ENCODE measurements at places on chromosomes 3 and 15.

- DNase-seq, result no peak
These were observed 1099.5 kb downstream of the ROBO1 start for GRCh38 chr3:78668302-78668701.

DNA sequence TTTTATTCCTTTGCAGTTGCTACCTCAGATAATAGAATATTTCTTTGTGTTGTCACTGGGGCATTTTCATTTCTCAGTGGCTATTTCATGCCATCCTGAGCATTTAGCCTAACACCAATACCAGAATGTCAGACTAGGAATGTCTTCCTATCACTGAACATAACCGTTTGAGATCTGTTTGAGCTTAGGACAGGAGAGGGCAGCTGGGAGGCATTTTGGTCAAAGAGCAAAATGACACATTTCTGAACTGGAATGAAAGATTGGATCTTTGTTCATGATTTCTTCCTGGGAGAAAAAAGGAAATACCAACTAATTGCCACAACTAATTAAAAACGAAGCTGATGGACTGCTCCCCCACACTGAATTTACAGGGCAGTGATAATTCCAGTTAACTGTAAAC, 921.3 kb upstream of the NR2F2 start:
- no peak for DNase-seq

DNA sequence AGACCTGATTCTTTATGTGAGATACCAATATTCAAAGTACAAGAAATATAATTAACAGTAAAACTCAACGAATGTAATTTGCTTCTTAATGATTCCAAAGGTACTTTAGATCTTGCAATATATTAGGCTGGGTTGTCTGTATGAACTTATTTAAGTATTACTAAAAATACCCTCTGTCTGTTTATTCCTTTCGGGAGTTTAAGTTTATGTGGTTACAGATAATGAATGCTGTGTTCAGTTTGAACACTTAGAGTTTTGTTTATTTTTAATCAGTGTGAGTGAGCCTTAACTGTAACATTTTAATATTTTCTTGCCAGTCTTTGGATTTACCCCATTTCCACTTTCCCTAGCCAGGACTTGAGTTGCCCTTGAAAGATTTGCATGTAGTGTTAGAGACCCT, 3.5 kb downstream of the PDE8A start:
- DNase-seq, result no peak

GRCh38 chr3:10440684-10441083, 64.7 kb downstream of the ATP2B2 start:
- DNase-seq, result no peak

GRCh38 chr3:162632672-162633071, 1136.1 kb downstream of the OTOL1 start:
- DNase-seq, result no peak

DNA sequence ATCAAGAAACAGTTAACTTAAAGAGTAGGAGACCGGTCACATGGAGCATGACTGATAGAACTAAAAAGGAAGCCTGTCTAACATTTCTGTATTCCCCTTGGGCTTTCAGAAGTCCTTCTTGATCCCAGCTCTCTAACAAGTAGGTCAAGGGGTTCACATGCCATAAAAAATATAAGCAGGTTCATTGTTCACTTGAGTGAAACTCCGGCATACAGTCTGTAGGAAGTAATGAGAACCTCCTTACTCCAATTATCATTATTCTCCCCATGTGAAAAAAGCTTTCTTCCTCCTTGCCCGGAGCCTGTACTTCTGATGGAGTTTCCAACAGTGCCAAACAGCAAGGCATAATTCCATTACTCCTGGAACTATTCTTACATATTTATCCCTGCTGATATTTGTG, 242.8 kb upstream of the CNTN4 start:
- DNase-seq, result no peak

DNA sequence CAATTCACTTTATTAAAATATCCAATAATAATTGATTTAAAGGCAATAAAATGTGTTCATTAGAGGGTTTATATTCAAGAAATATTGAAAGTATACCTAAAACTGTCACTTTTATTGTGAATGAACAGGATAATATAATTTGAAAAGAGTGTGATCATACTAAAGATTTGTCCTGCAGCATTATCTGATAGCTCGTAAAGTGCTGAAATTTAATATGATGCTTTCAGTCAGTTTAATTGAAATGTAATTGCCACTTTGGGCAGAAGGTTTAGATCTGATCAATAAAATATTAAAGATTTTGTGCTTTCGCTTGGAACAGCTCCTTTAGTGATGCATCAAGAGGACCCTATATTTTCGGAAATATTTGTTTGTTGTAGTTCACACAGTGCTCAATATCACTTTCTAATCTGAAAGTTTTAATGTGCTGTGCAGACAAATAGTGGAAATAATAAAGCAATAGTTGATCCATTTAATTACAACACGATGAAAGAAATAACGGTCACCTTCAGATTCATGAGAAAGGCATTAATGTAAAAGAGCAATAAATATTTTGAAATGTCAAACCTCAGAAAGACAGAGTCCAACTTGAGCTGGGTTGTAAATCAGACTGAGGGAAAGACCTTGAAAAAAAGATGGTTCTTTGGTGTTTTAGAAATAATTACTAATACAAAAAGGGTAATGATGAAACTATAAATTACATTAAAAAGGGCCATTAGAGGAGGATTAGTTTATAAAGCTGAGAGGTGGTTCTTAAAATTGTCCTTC, 129.7 kb upstream of the MEIS2 start:
- no peak for DNase-seq

- DNase-seq, result no peak
These were observed 69.6 kb downstream of the CHDH start for GRCh38 chr3:53776494-53777101.

GRCh38 chr3:15551902-15552301, 30.4 kb upstream of the COLQ start:
- DNase-seq, result no peak

DNA sequence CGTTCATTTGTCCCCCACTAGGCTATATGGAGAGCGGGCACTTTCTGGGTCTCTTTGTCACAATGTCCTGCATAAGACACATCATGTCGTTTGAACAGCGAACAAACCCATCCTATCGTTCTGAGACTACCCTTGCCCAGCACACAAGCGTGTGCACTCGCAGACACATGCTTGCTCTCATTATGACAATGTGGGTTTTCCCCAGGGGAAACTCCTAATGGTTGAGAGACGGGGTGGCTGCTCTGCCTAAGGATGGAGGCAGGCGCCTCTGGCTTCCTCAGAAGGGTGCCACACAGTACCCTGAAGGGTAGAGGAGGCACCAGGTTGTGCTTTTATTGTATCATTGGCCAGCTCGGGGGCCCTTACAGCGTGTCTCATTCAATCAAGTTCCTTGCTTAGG, 51.0 kb upstream of the MYZAP start:
- no peak for DNase-seq

DNA sequence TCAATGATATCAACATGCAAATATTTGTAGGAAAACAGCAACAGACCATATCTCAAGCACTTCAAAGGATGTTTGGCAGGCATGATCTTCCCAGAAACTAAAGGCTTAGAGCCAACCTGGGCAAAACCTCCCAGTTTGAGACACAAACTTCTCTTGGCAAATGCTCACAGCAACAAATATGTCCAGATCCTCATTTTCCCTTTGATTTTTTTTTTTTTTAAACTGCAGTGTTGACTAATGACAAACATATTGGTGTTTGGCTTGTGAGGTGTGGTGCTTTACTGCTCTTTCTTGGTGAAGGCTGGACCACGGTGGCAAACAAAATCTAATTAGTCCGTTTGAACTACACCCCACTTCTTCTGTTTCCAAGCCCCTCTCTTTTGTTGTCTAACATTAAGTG, 87.2 kb downstream of the EBLN2 start:
- DNase-seq, result no peak

GRCh38 chr3:66481071-66482017, 19.5 kb downstream of the LRIG1 start:
- DNase-seq, result no peak

DNA sequence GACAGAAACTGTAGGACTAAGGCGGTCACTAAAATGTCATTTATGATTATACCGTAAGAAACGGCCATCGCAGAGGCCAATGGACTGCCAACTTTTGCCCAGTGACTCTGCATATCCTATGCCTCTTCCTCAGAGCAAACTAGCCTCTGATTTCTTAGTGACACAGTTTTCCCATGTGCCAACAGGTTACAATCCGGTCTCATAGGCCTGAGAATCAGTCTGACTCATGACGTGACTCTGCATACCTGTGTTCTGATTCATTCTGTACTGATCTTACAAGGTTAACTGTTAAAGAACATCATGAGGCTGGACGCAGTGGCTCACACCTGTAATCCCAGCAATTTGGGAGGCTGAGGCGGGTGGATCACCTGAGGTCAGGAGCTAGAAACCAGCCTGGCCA, 17.8 kb downstream of the RUBCN start:
- DNase-seq, result no peak

DNA sequence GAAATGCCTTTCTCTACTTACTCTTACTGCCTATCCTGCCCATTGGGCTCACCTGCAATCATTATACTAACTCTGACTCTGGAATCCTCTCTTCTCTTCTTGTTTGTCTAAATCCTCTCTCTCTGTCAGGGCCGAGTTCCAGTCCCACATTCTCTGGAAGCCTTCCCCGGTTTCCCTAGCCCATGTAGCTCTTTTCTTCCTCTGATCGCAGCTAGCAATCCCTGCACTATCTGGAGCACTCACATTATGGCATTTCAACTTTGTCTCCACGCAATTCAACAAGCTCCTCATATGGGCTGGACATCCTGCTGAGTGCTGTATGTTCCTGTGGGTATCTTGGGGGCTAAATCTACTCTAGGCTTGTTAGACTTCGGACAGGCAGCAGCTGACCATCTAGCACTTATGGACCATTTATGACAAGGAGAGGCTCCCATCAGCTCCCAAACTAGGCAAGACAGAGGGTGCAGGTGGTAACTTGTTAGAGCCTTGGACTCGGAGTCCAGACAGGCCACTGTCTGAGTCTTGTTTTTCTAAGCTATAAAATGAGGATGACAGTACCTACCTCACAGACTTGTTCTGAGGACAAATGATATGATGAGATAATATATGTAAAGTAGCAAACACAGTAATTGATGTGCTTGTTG, 58.3 kb downstream of the EPHB3 start:
- no peak for DNase-seq

DNA sequence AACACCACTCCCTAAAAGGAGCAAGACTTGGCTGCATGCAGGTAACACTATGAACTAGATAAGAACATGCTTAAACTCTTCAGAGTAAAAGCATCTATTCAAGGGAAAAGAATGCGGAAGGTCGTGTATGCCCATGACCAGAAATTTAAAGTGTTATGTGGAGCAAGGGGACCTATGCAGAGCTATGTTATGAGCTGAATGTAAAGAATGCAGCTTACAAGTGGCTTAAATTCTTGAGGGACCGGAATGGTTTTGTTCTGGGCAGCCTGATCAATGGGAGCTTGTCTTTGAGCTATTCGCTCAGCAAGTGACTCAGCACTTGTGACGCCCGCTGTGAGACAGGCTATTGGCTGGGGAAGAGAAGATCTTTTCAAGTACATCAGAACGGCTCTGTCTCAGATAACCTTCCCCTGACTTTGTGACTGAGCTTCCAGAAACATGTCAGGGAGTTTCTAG, 367.5 kb upstream of the THBS1 start:
- DNase-seq, result peak; percentile 45

GRCh38 chr3:189076449-189076848, 95.3 kb upstream of the TPRG1 start:
- DNase-seq, result no peak

GRCh38 chr3:175357758-175358157, 498.6 kb downstream of the NAALADL2 start:
- no peak for DNase-seq

DNA sequence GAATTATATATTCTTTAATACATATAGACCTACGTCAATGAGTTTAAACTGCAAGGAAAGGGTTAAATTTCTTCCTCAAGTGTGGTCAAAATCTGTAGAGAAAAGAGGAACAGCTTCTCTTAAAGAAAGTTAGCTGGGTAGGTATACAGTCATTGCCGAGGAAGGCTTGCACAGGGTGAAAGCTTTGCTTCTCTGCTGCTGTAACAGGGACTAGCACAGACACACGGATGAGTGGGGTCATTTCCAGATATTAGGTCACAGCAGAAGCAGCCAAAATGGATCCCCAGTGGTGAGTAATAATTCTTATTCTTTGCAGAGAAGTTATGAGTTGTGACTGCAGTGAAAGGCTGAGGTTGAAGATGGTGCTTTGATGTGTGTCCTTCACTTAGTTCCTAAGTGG, at the start of gene CD86:
CD86 (plus strand) TSS at position 148 of the 400 bp plus-strand sequence; CDS start at position 276, 128 bp downstream.
- DNase-seq, result no peak

DNA sequence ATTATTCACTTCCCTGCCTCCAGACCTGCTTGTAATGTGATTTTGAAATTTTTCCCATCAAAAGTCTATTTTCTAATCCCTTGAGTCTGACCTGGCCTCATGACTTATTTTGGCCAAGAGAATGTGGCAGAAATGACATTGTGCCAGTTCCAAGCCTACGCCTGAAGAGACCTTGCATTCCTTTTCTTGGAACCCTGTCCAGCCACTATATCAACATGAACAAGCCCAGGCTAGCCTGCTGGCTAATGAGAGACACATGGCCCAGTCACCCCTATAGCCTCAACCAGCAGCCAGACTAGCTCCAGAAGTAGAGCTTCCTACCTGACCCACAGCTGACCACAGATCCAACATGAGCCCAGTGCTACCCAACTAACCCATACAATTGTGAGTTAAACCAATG, 121.1 kb upstream of the ACP3 start:
- DNase-seq, result no peak

DNA sequence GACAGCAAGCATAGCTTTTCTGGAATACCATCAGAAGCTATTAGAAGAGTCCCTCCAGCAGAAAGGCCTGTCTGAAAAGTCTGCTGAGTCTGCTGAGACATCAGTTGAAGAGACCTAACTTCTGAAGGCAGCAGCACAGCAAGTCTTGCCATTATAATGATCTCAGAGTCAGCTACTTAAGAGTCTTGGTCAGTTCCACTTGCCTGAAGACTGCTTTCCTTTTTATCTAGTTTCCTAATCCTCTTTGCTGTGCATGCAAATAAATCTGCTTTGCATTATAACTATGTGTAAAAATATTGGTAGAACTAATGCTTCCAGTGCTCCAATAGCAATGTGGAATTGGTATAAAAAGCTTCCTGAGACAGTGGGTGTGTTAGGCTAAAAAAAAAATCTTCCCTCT, 34.9 kb upstream of the CPOX start:
- DNase-seq, result no peak

GRCh38 chr3:159277814-159278213, 476.0 kb downstream of the MFSD1 start:
- DNase-seq, result no peak

DNA sequence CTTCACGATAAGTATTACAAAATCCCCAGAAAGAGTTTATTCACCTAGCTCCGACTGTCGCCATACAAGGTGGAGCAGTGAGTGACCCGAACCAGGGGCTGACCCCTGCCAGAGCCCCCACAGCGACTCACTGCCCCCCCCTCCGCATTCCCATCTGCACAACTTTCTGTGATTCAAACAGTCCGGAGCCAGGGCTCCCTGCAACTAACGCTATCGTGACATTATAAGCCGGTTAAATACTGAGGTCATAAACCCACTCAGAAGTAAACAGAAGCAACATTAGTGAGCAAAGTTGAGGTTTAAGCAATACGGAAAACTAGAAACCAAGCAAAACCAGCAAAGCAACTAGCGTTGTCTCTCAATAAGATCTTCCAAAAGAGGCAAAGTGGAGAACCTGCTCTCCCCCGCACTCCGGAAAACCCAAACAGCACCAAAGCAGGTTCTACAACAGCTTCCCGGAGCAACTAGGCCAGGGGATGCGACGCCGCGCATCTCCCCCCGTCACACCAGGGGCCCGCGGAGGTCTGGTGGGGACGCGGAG, 642 bp downstream of the SCAP start:
- no peak for DNase-seq

GRCh38 chr15:93830221-93831080, 400.9 kb upstream of the MCTP2 start:
- DNase-seq, result no peak

GRCh38 chr3:74288761-74289160, 325.7 kb downstream of the CNTN3 start:
- DNase-seq, result no peak

All from nucleus accumbens (tissue), 56 donors.